ENCODE measurements at places on chromosomes 3 and 15.

GRCh38 chr3:63349583-63350573, 71.8 kb downstream of the SYNPR start:
- no peak for DNase-seq

DNA sequence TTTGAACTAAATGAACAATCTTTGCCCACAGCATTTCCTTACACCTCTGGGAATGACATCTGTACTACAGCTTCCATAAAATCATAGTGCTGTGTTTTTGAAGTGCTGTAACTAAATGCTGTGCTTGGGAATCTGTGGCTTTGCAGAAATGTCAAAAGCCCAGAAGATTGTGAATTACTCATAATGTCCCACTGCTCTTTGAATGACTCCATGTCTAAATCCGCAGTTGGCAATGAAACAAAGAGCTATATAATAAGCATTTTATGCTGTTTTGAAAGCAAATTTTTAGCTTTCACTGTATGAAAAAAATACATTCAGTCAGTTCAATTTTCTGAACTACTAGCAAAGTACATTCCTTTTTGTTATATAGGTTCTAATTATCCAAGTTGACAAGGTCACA, 88.6 kb upstream of the ADAMTS17 start:
- no peak for DNase-seq

- no peak for DNase-seq
Measured at GRCh38 chr3:67804089-67804488, 149.7 kb upstream of the SUCLG2 start.

- no peak for DNase-seq
Measured at GRCh38 chr3:144114767-144115166, 143.1 kb downstream of the DIPK2A start.

GRCh38 chr3:42901073-42901415, 4.9 kb upstream of the ZNF662 start:
- DNase-seq: no peak

GRCh38 chr3:141108039-141108438, 56.9 kb downstream of the SPSB4 start:
- no peak for DNase-seq

DNA sequence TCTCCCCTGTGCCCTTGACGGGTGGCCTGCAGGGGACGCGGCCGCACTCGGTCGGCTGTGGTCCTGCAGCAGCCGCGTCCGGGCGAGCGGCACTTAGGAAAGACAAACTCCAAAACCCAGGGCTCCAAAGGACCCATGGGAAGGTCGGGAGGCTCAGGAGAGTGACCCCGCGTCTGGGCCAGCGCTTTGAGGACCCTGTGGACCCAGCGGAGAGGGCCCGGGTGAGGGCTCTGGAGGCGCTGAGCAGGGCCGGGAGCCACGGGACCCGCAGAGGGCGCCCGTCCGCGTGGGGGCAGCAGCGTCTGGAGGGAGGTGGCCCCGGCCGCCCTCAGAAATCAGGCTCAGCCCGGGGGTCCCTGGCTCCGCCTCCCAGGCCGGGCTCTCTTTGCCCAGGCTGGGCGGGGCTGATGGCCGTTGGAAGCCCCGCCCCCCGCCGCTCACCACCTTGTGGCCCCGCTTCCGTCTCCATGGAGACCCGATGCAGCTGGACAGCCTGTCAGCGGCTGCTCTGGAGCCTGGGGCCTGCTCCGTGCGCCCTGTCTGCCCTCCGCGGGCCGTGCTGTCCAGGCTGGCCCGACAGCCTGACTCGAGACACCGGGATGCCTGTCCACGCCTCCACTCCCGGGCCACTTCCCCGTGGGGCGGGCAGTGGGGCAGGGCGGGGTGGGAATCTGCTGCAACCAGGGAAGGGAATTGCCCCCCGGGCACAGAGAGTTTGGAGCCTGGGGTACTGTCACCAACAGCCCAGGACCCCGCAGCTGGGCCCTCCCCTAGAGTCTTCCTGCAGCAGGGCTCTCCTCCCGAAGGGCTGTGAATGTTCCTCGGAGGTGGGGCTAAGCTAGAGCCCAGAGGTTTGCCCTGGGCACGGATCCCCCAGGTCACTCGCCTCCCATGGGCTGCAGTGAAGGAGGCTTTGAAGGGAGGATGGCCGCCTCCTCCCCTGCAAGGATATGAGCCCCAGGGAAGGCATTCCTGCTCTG, 34.8 kb upstream of the RPL32 start:
- no peak for DNase-seq

- no peak for DNase-seq
Measured at GRCh38 chr3:47406762-47407149, 25.9 kb downstream of the PTPN23 start.

- DNase-seq: no peak
Measured at GRCh38 chr3:61080737-61081445, 170.4 kb downstream of the FHIT start.

DNA sequence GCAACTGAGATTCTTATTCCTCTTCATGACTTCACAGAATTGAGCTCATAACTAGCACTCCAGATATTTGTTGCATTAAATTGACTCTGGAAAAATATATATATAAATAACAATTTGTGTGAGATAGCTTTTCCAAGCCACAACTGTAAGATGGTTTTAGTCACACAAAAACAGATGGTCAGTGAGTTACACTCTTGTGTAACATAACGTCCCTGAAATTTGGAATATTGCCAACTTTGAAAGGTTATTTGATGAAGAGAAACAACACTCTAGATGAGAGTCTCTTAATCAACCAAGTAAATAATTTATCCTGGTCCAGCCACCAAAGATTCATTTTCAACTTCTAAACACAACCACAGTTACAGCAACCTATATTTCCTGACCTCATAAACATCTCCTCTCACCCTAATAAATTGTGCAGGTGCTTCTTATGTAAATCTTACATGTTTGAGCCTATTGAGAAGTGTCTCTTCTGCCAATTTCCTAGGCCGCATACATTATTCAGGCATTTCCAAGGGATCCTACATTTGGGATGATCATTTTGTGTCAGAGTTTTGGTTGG, 84.9 kb upstream of the ACP3 start:
- no peak for DNase-seq

GRCh38 chr3:116337229-116337628, 108.1 kb downstream of the LSAMP start:
- DNase-seq: no peak

GRCh38 chr3:77169823-77170222, 129.9 kb downstream of the ROBO2 start:
- no peak for DNase-seq

Measured in T1000 (cell line).